ENCODE measurements at places on chromosomes 2 and 18. TPM values are rescaled to one million over a fixed set of nuclear protein-coding genes. Genes with fewer than 3 reads are reported as not detected.

The LIMS3 gene
- 0.82 TPM for total RNA-seq

The EVX2 gene
- total RNA-seq = not detected

The FOXD4L1 gene
- 0.18 TPM for total RNA-seq

GRCh38 chr2:142299021-142299420, 168.2 kb upstream of the LRP1B start:
- DNase-seq = no peak
- H3K36me3 ChIP-seq = no peaks in the 10 kb centered on the region
- H3K4me1 ChIP-seq = no peaks in the 10 kb centered on the region
- no peak overlapping the region for H3K4me3 ChIP-seq

GRCh38 chr18:3753106-3753505, 303.1 kb downstream of the TGIF1 start:
- no peak for DNase-seq
- H3K27ac ChIP-seq = no peak overlapping the region

DNA sequence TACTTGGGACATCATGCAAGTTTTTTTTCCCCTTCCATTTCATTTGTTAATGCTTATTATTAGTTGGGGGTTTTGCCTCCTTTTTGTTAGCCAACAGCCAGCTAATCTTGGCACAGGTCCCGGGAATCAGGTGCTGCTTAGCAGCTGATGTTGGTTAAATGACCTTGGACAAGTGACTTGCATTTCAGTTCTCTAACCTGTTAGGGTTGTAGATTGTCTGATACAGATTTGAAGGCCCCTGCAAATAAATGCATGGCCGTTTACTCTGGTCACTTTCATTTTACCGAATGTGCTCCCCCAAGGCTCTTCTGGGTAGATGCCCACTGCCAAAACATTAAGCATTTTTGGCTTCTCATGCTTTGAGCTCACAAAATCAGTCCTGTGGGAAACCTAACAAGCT, 120.9 kb downstream of the SPTBN1 start:
- H3K36me3 ChIP-seq = peaks cover 35% of the 10 kb centered on the region
- peaks cover 92% of the 10 kb centered on the region for H3K4me1 ChIP-seq
- H3K27ac ChIP-seq = peak overlapping the region; percentile 82
- no peaks in the 10 kb centered on the region for H3K27me3 ChIP-seq
- no peak for DNase-seq
- H3K4me3 ChIP-seq = no peak overlapping the region

GRCh38 chr18:73707035-73707434, 440.6 kb downstream of the FBXO15 start:
- H3K4me3 ChIP-seq = no peak overlapping the region
- DNase-seq = no peak
- H3K27me3 ChIP-seq = no peaks in the 10 kb centered on the region
- no peak overlapping the region for H3K27ac ChIP-seq
- H3K36me3 ChIP-seq = no peaks in the 10 kb centered on the region
- no peaks in the 10 kb centered on the region for H3K4me1 ChIP-seq

DNA sequence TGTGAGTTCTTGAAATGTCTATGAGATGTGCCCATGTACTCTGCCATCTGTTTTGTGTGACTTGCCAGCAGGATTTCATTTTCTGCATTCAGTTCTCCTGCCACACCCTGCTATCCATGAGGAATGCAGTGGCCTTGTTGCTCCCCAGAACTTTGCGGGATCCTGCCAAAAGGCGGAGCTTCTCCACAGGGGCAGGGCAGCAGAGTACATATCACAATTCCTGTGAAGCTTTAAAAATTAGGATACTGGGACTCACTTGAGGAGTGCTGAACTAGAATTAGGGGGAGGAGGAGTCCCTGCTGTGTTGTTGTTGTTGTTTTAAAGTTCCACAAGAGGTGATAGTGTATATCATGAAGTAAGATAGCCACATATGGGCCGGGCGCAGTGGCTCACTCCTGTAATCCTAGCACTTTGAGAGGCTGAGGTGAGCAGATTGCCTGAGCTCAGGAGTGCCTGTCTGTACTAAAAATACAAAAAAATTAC, 76.4 kb downstream of the TANC1 start:
- peaks cover 3% of the 10 kb centered on the region for H3K27me3 ChIP-seq
- H3K36me3 ChIP-seq = no peaks in the 10 kb centered on the region
- DNase-seq = no peak
- H3K4me3 ChIP-seq = no peak overlapping the region
- no peak overlapping the region for H3K27ac ChIP-seq

DNA sequence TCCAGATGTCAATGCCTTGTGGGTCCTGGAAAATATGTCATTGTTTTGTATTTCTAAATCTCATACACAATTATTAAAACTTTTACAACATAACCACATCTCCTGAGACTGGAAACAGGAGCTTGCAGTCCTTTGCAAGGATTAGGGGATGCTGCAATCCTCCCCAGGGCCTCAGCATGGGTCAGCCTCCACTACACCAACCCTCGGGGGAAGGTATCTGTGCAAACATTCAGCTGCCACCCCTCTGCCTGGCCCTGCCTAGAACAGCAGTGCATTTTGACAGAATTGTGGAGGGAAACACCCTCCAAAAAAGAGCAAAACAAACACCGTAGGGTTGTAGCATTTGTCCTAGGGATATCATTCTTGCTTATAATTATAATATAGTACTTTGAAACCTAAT, 4.2 kb upstream of the UPP2 start:
- no peak for DNase-seq
- H3K27ac ChIP-seq = no peak overlapping the region
- H3K4me1 ChIP-seq = no peaks in the 10 kb centered on the region
- no peaks in the 10 kb centered on the region for H3K36me3 ChIP-seq

DNA sequence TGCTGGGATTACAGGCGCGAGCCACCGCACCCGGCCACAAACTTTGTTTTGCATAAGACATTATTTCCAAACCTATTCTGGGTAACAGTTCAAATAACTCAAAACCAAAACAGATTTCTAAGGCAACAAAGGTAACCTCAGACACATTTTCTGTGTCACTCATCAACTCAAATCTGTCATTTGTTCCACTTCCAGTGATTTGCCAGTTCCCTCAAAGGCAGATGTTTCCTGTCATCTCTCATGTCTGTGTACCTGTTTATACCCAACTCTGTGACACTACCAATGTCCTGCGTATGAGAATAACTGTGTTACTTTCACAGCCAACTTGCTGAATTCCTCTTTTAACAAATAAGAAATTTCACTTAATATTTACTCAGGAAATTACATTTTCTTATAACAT, 54.4 kb downstream of the SCN3A start:
- peaks cover 5% of the 10 kb centered on the region for H3K27me3 ChIP-seq
- H3K36me3 ChIP-seq = no peaks in the 10 kb centered on the region
- peak; percentile 12 for DNase-seq

DNA sequence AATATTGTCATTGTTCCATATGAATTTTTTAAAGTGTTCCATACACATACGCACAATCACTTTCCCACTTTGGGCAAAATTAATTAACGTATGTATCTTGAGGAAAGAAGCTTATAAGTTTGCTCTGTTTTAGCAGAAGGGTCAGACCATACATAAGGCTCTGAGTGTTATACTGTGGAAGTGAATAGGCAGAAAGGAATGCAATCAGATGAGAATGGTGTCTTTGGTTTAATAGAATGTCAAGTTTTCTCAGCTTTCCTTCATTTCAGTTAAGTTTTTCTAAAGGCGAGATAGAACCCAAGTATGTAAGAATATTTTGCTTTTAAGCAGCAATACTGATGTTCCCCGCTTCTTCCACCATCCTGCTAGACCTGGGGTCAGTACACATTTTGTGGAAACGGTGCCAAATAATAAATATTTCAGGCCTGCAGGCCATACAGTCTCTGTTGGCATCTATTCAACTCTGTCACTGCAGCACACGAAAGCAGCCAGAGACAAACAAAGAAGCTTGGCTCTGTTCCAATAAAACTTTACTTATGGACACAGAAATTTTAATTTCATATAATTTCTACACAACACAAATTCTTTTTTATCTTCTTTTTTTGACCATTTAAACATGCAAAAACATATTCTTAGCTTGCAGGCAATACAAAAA, 100.6 kb downstream of the UPP2 start:
- DNase-seq = no peak
- peaks cover 28% of the 10 kb centered on the region for H3K27me3 ChIP-seq
- H3K4me3 ChIP-seq = no peak overlapping the region
- H3K36me3 ChIP-seq = no peaks in the 10 kb centered on the region

- H3K36me3 ChIP-seq = no peaks in the 10 kb centered on the region
- H3K27ac ChIP-seq = no peak overlapping the region
- no peak overlapping the region for H3K4me3 ChIP-seq
- no peaks in the 10 kb centered on the region for H3K4me1 ChIP-seq
- no peaks in the 10 kb centered on the region for H3K27me3 ChIP-seq
Measured at GRCh38 chr2:47632754-47633153, 150.2 kb upstream of the MSH6 start.

Data from activated naive CD8-positive, alpha-beta T cell treated with anti-CD3 and anti-CD28 coated beads for 36 hours (primary cell).